ENCODE measurements at places on chromosomes 2 and 18.

GRCh38 chr2:1548910-1549673, 135.8 kb downstream of the TPO start:
- no peak for DNase-seq

- no peak for DNase-seq
Measured at GRCh38 chr2:189268763-189269162, 89.2 kb upstream of the COL5A2 start.

GRCh38 chr2:226701052-226701451, 98.6 kb downstream of the IRS1 start:
- no peak for DNase-seq

DNA sequence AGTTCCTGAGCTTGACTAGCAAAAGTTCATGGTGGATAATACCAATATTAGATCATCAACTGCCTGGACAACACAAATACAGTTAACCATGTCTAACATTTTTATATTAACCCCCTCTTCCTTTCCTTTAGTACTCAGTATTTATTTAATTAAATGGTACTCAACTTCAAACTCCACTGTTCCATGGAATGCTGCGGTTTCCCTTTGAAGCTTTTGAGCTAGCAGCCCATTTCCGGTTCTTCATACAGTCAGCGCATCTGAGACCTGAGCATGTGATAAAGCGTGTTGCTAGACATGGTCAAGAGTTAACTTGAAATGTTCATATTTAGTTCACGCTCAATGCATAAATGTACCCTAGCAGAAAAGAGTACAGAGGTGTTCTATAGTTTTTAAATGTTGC, 278.4 kb downstream of the ALPK2 start:
- no peak for DNase-seq

DNA sequence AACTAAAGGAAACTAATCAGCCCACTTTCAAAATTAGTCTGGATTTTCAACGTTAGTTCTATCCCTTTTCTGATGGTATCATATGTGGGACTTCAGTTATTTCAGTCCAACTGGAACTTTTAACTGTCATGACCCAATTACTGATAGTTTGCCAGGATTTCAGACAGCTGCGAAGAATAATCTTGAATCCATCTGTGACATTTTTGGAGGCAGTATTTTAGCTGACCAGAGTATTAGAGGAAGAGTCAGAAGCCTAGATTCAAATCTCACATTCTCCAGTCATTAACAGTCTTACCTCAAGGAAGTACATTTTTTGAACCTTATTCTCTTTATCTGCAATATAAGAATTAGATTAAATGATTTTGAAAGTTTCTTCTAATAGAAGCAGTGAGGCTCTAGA, 81.3 kb downstream of the PTRHD1 start:
- no peak for DNase-seq

DNA sequence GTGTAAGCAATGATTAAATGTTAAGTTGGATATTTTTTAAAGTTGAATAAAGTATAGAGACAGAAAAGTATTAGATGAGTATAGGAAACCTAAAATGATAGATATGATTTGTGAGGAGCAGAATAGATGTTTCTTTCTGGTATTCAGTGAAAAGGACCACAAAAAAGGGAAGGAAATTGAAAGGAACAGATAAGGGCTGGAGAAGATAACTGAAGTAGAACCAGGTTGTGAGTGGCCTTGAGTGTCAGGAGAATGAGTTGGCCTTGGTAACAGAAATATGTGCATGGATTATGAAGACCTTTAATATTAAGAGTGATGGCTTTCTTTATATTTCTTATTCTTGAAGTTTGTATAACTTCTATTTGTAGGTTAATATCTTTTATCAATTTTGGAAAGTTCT, 543.5 kb downstream of the METTL4 start:
- no peak for DNase-seq

DNA sequence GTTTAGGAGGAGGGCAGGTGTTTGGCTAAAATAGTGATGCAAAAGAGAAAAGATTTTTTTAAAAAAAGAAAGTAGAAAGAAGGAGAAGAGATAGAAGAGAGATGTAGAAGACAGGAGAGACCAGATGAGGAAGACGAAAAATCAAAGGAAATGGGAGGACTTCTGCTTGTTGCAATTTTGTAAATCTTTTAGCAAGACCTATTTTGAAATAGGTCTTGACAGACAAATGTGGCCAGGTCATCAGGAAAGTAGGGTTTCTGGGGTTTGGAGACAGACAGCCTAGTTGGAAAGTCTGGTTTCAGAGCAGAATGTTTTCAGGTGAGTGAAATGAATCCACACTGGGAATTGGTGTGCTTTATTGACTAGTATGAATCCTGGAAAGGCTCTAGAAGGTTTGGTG, 104.5 kb upstream of the CAVIN2 start:
- no peak for DNase-seq

DNA sequence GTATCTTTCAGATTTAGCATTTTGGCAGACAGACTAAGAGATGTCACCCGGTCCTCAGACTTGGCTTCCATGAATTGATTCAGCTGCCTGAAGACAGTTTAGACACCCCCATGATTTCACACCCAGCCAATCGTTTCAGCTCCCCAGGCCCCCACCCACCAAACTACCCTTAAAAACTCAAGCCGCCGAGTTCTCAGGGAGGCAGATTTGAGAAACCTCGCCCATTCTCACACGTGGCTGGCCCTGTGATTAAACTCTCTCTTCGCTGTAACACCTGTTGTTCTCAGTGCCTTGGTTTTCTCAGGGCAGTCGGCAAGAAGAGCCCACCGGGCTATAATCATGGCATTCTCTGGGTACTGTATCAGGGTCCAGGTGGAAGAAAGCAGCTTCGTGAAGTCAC, 35.2 kb downstream of the UXS1 start:
- DNase-seq: peak; percentile 15

DNA sequence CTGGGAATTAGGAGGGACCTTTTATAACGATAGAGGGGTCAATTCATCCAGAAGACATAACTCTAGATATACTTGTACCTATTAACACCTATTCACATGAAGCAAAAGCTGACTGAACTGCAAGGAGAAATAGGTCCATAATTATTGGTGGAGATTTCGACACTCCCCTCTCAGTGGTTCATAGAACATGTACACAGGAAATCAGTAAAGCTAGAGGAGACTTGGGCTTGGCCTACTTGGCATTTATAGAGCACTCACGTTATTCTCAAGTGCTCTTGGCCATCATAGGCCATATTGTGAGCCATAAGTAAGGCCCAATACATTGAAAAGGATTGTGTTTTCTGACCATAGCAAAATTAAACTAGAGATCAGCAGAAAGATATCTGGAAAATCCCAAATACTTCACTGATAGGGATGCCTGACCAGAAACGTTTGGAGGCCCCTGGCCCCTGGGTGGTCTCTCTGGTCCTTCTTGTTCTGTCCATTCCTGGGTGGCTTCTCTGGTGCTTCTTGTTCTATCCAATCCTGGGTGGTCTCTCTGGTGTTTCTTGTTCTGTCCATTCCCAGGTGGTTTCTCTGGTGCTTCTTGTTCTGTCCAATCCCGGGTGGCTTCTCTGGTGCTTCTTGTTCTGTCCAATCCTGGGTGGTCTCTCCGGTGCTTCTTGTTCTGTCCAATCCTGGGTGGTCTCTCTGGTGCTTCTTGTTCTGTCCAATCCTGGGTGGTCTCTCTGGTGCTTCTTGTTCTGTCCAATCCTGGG, 49.0 kb downstream of the SNED1 start:
- DNase-seq: no peak

DNA sequence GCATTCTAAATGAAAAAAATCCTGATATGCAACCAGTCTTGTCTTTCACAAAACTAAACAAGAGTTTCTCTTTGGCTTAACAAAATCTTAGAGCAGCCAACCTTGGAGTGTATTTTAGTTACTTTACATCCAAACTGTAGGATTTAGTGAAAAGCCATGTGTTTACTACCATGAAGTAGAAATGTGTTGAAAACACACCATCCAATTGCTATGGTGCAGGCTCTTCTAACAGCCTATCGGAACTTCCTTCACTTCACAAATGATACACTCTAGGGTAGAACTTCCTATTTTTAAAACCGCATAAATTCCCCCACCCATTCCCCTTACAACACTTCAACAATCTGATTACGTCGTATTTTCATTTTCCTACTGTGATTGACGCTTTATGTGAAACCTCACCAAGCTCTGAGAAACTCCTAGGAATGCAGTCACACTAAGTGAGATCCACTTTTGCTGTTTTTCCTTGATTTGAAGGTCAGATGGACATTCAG, 74.4 kb upstream of the MAP4K4 start:
- DNase-seq: no peak

- no peak for DNase-seq
Measured at GRCh38 chr18:58544616-58545337, 84.1 kb downstream of the ALPK2 start.

- no peak for DNase-seq
Measured at GRCh38 chr2:71348302-71348701, 16.7 kb downstream of the ZNF638 start.

- DNase-seq: no peak
Measured at GRCh38 chr18:22734791-22735627, 198.1 kb upstream of the RBBP8 start.

- peak; percentile 8 for DNase-seq
Measured at GRCh38 chr2:197705912-197706838, 1.0 kb downstream of the MARS2 start.

GRCh38 chr18:78903436-78904178, 76.0 kb upstream of the SALL3 start:
- no peak for DNase-seq

DNA sequence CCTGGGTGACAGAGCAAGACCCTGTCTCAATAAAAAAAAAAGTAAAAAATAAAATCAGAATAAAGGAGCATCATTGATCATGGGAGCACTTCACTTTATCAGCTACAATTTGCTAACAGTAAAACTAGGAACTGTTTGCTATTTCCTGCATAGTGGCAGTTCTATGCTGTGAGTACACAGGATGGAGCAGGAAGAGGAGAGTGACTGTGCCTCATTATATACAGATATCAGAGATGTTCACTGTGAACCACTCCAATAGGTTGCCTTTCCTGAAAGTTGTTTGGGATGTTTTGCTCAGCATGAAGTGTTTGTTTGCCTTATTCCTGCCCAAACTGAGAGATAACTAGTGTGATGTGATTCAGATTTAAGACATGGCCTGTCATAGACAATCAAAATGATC, 151.4 kb upstream of the EPAS1 start:
- no peak for DNase-seq

DNA sequence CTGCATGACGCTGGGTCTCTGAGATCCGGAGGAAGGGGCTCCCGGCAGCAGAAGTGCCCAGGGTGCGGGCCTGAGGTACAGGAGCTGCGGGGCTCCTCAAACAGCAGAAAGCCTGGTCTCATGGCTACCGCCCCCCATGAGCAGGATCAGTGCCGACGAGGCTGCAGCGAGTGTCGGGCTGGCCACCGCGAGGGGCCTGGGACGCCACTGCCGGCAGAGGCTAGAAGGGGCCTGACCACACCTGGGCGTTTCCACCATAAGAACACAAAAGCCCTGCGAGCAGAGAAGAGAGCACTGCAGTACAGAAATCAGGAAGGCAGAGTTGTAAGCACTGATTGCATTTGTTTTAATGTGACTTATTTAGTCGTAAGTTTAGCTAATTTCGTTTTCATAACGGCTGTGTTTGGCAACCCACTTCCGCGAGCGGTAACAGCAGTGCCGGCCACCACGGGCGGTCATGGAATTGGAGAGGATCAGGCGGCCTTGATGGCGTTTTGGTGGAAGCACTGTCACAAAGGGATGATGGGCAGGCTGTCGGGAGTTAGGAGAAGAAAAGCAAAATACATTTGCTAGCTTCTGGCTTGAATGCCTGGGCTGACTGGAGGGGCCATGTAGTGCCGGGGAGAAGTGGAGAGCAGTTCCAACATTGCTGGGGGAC, 117.4 kb downstream of the HDAC4 start:
- DNase-seq: no peak

DNA sequence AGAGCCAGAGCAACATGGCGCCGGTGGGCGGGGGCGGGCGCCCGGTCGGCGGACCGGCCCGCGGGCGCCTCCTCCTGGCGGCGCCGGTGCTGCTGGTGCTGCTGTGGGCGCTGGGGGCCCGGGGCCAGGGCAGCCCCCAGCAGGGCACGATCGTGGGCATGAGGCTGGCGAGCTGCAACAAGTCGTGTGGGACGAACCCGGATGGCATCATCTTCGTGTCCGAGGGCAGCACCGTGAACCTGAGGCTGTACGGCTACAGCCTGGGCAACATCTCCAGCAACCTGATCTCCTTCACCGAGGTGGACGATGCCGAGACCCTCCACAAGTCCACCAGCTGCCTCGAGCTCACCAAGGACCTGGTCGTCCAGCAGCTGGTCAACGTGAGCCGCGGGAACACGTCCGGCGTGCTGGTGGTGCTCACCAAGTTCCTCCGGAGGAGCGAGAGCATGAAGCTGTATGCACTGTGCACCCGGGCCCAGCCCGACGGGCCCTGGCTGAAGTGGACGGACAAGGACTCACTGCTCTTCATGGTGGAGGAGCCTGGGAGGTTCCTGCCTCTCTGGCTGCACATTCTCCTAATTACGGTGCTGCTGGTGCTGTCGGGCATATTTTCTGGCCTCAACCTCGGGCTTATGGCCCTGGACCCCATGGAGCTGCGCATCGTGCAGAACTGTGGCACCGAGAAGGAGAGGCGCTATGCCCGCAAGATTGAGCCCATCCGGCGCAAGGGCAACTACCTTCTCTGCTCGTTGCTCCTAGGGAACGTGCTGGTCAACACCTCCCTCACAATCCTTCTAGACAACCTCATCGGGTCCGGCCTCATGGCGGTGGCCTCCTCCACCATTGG, 507 bp downstream of the CNNM4 start:
- DNase-seq: peak; percentile 77

- peak; percentile 18 for DNase-seq
Measured at GRCh38 chr2:206800506-206801417, 35.4 kb downstream of the FASTKD2 start.

- peak; percentile 30 for DNase-seq
Measured at GRCh38 chr18:26190506-26190905, 35.7 kb upstream of the TAF4B start.

GRCh38 chr2:183678908-183679307, 554.7 kb downstream of the NUP35 start:
- no peak for DNase-seq

- no peak for DNase-seq
Measured at GRCh38 chr18:58048081-58048642, 4.1 kb downstream of the NEDD4L start.

GRCh38 chr2:46050489-46050888, 246.7 kb upstream of the EPAS1 start:
- DNase-seq: no peak

- no peak for DNase-seq
Measured at GRCh38 chr18:21865043-21865442, 124.5 kb downstream of the MIB1 start.

DNA sequence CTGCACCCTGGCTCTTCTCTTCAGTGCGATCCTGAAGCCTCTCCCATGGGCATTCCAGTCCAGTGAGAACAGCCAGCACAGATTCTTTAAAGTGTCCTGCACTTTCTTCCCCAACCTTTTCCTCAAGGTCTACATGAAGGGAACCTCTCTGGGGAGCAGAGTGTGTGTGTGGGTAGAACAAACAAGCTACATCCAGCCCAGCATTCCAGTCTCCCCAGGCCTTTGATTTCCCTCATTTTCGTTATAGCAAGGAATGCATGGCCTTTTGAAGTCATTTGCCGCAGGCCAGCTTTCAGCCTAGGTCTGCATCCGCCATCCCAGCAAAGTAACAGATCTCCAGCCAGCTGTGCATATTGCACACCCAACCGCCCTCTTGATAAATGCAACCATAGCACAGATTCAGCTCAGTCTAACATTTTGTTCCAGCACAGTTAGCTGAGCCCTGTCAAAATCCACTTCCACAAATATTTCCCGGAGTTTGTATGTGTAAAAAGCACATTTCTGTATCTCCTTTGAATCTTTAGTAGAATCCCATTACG, 44.6 kb downstream of the CD8B2 start:
- no peak for DNase-seq

- no peak for DNase-seq
Measured at GRCh38 chr2:55779459-55780421, 86.1 kb upstream of the PNPT1 start.

- DNase-seq: no peak
Measured at GRCh38 chr2:18430996-18431748, 129.3 kb downstream of the RDH14 start.
